Pericardium fibroblast (primary cell): ENCODE measurements at places on chromosomes 6 and 20. TPM values are rescaled to one million over a fixed set of nuclear protein-coding genes. Genes with fewer than 3 reads are reported as not detected.

Gene HTR1E
- not detected in 2 replicates for total RNA-seq

Gene ZNF292
- 12.5 and 14.0 TPM in 2 replicates for total RNA-seq

Gene FOXF2
- total RNA-seq, result 0.82 and 4.5 TPM in 2 replicates

Gene MUCL3
- total RNA-seq, result not detected in 2 replicates

Gene SLCO4A1
- total RNA-seq, result 0.12 and 0.26 TPM in 2 replicates

Gene EPPIN
- total RNA-seq, result not detected in 2 replicates

Gene LRRC1
- 0.94 and 2.5 TPM in 2 replicates for total RNA-seq

Gene TAP2
- total RNA-seq, result 6.3 and 6.6 TPM in 2 replicates

Gene RFX6
- total RNA-seq, result not detected in 2 replicates

Gene OR2H2
- not detected in 2 replicates for total RNA-seq
